Upper lobe of right lung (tissue), 1 donor: ENCODE measurements at places on chromosomes 2 and 18. TPM values are rescaled to one million over a fixed set of nuclear protein-coding genes. Genes with fewer than 3 reads are reported as not detected.
A peak's percentile ranks its signal among the peaks of the same experiment; 100 is the strongest.

The HOXD3 gene
- total RNA-seq = 1.7 TPM

DNA sequence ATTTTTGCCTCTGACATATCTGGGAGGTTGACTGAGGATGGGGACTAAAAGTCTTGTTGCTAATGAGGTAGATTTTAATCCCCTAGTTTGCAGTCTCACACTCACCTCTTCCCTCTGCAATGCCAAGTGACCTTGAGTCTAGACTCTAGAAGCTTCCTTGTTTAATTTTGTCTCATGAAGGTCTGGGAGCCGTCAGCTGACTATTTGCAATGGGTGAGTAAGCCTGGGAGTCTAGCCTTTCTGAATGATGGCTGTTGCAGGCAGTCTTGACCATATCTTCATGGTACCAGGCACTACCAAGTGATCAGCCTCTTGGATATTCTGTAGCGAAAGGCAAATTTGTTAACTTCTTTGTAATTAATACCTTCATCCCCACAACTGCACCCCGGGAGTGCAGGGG is 61.2 kb downstream of the ARHGAP15 start:
- DNase-seq = no peak

DNA sequence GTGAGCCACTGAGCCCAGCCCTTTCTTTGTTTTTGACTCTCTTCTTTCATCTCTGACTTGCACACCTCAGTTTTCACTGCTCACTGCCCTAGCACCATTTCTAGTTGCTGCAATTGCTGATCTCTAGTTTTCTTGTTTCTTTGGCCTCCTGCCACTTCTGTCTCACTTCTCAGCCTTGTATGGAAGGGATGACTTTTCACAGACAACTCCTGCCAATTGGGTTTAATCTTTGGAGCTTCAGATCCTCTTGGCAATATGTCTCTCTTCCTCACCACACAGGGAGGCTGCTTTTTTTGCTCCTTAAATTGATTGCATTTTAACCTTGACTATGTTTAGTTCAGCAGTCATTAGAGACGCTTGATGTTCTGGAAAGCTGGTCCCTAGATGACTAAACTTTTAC is 323.1 kb downstream of the CTNNA2 start:
- no peak for DNase-seq

DNA sequence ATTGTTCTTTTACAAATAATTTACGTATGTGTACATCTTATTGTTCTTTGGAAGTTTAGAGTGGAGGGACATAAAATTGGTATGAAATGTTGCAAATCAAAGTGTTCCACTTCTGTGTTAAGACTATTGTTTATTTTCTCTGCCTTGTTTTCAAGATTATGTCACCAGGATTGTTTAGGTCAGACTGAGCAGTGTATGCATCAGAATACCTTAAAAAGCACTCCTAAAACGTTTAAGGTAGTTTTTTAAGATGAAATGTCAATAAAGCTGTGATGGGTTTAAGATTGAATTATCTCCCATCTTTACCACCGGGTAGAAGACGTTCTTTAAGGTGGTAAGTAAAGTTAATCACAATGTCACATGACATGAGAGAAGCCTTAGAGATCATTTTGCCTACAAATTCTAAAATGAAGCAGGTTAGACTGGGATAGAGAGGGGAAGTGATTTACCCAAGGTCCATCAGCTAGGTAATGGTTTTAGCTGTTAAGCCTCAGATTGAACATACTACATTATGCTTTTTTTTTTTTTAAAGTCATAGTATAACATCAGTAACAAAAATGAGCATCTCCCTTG is 10.6 kb downstream of the VAPA start:
- DNase-seq = no peak

The SLC16A14 gene
- 4.7 TPM for total RNA-seq

The CNGA3 gene
- total RNA-seq = 0.17 TPM

DNA sequence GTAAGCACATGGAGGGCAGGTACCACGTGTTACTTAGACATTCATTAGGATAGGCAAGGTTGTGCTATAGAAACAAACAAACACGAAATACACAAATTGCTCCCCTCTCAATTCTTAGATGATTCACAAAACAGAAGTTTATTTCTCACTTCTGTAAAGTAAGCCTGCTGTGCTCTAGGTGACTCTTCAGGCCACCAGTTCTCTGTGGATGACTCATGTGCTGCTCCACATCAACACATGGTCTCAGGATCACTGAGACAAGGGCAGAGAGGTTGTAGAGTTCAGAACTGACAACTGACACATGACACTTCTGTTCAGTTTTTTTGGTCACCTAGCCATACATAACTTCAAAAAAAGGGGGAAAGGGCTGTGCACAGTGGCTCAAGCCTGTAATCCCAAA is 70.6 kb downstream of the DAW1 start:
- DNase-seq = no peak

- no peak for DNase-seq
Observed at GRCh38 chr2:30790879-30791278, 16.4 kb downstream of the CAPN13 start.

DNA sequence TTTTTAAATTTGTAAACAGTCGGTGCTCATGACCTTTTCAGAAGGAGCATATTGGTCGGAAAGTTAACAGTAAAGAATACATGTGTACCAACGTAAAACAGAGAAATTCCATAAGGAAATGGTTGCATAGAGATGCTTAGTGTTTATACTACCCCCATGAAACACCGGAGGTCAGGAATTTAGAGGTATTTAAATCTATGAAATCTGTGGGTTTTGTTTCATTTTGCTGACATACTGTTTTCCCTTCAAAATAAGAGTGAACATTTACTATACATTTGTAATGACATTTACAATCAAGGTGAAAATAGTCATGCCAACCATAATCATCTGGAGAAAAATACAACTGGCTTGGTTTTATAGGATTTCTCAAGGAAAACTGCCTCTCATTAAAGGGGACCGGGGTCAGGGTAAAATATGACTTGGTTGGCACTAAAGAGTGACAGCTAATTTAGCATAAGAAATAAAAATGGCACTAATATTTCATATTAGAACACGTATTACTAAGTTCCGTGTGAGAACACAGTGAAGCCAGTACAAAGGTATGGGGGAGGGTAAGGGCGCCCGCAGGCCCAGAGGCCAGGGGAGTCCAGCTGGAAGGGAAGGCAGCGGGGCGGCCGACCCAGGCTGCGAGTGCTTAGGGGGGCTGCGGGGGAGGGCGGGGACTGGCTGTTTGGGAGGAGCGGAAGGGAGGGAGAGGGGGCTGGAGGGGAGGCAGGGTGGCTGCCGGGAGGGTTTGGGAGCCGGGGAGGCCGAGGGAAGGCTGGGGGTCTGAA is 1.1 kb upstream of the RNU4ATAC start:
- DNase-seq = no peak

DNA sequence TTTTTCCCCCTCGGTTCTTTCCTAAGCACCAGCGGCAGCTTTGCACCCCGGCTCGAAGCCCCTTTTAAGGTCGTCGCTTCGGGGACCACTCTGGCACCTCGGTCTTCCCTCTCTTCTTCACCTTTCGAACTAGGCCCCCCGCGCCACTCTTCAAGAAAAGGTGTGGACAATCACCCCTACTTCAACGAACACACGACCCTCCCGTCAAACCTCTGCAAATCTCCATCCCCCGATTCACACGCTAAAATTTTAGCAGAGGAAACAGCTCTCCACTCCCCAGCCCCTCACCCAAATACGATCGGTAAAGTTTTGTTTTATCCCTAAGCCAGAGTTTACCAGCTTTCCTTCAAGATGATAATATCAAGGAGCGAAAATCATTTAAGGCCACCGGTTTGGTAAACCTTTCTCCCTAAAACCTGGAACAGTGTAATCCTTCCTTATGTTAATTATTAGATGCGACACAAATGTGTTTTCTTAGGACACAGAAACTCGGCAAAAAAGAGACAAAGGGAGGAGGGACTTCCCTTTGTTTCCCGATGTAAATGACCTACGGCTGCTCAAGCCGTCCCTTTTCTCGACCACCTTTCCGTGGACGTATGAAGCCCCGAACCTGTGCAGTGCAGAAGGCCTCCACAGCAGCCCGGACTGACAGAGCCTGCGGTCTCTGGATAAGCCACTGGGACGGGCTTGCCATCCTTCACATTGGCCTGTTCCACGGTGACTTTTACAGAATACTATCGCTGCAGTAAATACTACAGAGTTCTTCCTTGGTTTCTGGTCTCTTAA is 85.2 kb downstream of the RBMS1 start:
- DNase-seq = no peak

GRCh38 chr2:57881998-57882888 is 164.4 kb upstream of the VRK2 start:
- no peak for DNase-seq

- no peak for DNase-seq
Observed at GRCh38 chr18:47149457-47150028, 757 bp downstream of the HDHD2 start.

The HOXD4 gene
- total RNA-seq = 0.84 TPM

- no peak for DNase-seq
Observed at GRCh38 chr2:990970-991369, 40.3 kb downstream of the SNTG2 start.

GRCh38 chr2:143635936-143636335 is 506.7 kb downstream of the ARHGAP15 start:
- DNase-seq = no peak

DNA sequence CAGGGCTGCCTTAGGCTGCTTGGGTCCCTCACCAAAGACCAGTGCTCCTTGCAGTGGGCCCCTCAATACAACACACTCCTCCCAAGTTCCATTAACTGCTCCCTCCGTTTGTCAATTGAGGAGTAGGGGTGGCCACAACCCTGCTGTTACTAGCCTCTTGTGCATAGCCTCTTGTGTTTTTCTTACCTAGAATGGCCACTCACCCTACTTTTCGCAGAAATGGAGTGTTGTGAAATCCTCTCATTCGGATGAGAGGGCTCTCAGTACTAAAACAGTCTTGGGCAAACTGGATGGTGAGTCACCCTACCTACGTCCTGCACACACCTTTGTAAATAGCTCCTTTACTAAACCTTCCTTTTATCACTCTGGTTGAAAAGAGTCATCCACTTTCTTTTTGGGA is 253.9 kb downstream of the OSR1 start:
- DNase-seq = peak; percentile 52

DNA sequence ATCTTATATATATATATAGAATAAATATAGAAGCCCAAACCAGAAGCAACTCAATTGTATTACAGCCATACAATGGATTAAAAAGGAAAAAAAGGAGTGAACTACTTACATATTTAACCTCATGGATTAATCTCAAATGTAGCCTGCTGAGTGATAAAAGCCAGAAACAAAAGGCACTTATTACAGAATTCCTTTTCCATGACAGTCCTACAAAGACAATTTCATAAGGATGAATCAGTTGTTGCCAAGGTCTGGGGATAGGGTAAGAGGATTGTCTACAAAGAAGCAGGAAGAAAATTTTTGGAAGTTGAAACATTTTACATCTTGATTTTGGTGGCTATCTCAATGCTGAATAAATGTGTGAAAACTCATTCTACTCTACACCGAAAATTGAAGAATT is 103.9 kb upstream of the DCC start:
- DNase-seq = no peak

- DNase-seq = no peak
Observed at GRCh38 chr2:72824224-72824842, 1.5 kb downstream of the EXOC6B start.

The EPG5 gene
- total RNA-seq = 38.5 TPM

The LTBP1 gene
- total RNA-seq = 36.0 TPM

GRCh38 chr18:3340015-3340681 is 78.2 kb downstream of the MYL12B start:
- DNase-seq = no peak

GRCh38 chr2:28366496-28367282 is 26.0 kb upstream of the FOSL2 start:
- no peak for DNase-seq

DNA sequence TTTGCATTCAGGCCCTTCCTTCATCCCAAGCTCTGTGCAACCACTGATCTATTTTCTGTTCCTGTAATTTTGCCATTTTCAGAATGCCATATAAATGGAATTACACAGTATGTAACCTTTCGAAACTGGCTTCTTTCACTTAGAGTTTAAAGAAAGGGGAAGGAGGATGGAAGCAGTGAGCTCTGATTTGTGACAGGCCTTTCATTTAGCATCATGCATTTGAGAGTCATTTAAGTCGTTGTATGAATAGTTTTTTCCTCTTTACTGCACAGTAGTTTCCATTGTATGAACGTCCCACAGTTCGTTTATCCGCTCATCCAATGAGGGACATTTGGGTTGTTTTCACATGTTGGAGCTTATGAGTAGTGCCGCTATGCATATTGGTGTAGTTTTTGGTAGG is 67.0 kb downstream of the LBH start:
- DNase-seq = no peak

GRCh38 chr2:240604291-240604938 is 17.9 kb downstream of the CAPN10 start:
- peak; percentile 88 for DNase-seq

DNA sequence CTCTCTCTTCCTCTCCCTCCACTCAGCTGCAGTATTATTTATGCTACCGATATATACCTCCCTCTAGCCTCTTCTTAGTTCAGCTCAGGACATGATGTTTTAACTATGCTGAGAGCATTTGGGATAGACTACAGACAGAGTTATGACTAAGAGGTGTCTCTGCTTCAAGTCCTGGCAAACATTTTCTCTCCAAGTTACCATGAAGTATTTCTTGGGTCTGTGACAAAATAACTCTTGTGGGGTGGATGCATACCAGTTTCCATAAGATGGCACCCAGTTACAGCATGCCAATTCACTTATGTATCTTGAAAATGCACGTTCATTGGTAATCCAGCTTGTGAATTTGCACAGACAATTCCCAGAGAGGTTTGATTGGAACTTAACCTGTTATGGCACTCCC is 737.6 kb downstream of the SLC4A3 start:
- DNase-seq = no peak

The MAP3K19 gene
- not detected for total RNA-seq

The UGT1A4 gene
- not detected for total RNA-seq

DNA sequence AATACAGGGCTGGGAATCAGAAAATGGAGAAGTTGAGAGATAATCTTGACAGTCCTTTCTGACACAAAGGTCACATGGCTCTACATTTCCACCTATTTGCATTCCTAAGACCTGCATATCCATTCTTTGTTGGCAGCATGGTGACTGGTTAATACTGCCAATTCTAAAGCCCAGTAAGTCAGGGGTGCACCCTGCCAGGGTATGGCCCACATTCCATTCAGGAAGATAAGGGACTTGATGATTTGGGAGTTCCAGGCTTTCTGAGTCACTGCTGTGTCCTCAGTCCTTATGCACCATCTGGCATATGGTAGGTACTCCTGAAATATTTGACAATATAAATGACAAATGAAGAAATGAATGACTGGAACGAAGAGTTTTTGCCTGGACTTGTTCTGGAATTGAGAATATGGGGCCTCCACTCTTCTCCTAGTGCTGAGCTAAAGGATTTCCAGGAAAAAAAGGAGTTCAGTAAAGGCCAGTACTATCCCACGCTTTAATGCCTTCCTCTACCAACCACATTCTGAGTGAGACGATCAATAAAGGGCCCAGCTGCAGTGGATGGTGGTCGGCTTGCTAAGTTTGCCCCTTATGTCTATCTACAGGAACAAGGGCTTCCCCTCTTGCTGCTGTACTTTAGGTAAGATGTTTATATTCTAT is 31.7 kb upstream of the EIF2AK3 start:
- DNase-seq = no peak
